ENCODE measurements at places on chromosomes 12 and 14.

DNA sequence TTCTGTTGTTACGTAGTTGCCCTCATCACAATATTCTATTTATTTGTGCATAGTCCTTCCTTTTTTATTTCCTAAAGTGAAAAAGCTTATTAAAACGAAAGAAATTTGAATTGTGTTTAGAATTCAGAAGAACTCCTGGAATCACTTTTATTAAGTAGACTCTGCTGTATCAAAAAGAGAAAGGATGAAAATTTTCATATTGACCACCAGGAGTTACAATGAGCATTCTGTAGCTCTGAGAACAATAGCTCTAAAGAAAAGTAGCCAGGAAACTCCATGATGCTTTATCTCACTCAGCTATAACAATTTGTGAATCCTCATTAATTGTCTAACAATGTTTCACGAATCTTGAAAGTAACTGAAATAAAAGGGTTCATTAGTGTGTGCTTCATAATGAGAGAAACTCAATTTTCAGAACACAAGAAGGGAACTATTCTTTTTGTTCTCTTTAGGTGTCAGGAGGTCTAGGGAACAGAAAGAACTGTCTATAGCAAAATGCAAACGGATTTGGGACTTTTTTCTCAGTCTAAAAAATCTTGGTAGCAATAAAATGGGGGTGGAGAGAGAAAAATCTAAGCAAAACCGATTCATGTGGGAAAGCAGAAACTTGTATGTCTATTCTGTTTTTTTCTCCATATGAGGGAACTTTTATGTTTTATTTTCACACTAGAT is 19.3 kb downstream of the ASCL1 start:
- no peak for DNase-seq

DNA sequence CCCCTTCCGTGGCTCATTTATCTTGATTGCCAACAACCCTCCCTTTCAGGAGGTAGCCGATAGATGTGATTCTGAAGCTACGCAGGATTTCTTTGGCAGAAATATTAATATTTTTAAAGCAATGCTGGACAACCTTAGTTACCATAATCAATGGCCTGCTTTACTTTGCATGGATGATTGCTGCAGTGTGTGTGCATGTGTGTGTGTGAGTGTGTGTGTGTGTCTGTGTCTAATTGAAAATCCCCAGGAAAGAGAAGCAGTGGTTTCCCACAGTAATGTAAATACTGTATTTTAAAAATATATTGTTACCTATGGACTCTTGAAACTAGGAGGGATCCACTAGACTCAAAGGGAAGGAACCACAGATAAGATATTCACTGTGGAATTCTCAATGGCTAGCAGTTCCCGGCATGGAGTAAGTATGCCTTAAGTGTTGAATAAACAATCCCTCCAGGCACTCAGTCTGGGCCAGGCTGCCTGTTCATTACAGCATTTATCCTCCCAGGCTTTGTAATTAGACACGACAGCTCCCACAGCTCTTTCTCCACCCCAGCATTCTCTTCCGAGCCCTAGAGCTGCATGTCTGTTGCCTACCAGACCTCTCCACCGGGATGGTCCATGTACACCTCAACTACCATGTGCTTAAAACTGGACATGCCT is 22.5 kb upstream of the C14orf132 start:
- no peak for DNase-seq

GRCh38 chr12:110907583-110907982 is 12.8 kb downstream of the MYL2 start:
- no peak for DNase-seq

DNA sequence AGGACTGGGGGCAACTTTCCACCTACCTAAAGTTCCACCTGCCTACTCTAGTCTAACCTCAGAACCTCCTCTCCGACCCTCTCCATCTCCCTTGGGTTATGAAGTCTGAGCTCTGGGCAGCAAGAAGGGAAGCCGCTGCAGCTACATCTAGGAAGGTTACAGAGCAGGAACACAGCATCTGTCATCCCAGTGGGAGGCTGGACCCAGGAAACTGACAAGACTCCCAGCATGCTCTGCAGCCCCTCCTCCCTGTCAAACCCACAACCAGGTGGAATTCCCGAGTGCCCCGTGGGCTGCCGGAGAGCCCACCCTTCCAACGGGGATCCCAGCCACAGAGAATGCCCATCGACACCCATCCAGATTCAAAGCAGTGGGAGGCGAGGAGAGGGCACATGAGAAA is 2.1 kb downstream of the TESC start:
- no peak for DNase-seq

GRCh38 chr12:10967409-10967808 is 19.3 kb downstream of the TAS2R50 start:
- peak; percentile 89 for DNase-seq

DNA sequence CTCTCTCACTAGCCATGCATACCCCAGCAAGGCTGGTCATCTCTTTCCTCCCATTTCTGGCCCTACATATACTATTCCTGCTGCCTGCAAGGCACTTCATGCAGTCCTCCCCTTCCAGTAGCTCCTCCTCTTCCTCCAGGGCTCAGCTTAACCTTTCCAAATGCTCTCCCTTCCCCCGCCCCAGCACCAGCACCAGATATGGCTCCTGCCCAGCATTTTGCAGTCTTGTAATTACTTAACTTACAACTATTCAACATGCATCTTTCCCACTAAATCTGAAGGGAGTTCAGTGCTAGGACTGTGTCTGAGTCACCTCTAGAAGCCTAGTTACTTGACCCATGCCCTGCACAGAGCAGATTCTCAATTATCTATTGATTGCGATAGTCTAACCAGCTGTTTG is 1.8 kb upstream of the FBXO21 start:
- no peak for DNase-seq

GRCh38 chr12:16622338-16622737 is 16.4 kb upstream of the LMO3 start:
- DNase-seq: no peak

DNA sequence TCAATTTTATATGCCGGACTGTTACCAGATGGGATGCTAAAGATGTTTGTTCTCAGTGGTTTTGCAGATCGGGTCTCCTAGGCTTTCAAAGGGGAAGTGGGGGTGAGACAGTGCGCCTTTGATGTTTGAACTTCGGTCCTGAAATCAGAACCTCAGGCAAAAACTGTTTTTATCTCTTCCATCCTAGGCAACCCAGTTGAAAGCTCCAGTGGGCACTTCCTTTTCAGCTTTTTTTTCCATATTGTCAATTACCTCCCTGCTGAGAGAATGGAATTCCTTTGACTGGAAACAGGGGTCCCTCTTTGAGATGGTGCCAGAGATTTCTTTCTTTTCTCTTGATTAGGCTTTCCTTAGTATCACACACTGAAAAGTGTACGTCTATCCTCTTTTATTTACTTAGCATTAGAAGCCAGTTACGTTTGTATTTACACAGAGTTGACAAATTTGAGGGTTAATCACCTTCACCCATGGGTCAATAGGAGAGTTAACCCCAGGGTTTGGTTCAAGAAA is 40.0 kb downstream of the NUAK1 start:
- DNase-seq: no peak

DNA sequence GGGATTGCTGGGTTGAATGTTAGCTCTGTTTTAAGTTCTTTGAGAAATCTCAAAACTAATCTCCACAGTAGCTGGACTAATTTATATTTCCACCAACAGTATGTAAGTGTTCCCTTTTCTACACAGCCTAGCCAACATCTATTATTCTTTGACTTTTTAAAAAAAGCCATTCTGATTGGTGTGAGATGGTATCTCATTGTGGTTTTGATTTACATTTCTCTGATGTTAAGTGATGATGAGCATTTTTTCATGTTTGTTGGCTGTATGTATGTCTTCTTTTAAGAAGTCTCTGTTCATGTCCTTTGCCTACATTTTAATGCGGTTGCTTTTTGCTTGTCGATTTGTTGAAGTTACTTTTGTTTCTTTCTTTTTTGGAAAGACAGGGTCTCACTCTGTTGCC is 301.1 kb upstream of the OR4E1 start:
- DNase-seq: no peak

DNA sequence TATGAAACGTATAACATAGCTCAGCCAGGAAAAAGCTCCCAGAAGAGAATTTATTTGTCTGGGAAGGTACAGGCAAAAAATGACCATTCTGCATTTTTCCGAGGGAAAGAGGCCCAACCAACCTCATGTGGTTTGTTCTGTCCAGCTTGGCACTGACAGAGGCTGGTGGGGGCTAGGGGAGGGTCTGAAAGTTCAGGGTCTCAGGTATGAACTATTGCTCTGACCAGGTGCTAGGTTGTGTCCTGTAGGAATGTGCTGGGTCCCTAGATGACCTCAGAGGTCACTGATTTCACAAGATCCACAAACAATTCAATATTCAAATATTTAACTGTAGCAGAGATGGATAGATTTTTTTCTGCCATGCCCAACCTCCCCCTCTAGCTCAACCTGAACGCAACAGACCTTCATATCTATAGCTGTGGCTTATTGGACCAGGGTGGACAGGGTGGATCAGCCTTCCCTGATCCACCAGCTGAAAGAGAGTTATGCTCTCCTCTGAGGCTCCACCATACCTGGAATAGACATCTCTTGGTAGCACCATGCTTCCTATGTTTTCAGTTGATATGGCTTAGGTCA is 32.9 kb upstream of the IFT81 start:
- DNase-seq: no peak

GRCh38 chr14:68636597-68636996 is 156.3 kb downstream of the ZFP36L1 start:
- DNase-seq: no peak

DNA sequence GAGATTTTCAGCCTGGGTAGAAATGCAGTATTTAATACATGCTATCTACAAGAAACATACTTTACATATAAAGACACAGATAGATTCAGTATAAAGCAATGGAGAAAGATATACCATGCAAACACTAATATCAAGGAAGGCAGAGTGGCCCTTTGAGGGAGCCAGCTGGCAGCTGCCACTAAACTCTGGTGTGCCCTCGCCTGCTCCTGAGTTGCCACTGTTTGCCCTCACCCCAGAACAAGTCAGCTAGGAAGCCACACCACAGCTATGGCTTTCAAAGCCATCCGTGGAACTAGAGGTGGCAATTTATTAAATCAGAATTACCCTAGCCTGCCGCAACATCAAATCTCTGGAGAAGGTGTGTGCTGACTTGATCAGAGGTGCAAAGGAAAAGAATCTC is 18.3 kb downstream of the PXN start:
- no peak for DNase-seq

- no peak for DNase-seq
Measured at GRCh38 chr14:32354716-32355115, 25.6 kb downstream of the AKAP6 start.

DNA sequence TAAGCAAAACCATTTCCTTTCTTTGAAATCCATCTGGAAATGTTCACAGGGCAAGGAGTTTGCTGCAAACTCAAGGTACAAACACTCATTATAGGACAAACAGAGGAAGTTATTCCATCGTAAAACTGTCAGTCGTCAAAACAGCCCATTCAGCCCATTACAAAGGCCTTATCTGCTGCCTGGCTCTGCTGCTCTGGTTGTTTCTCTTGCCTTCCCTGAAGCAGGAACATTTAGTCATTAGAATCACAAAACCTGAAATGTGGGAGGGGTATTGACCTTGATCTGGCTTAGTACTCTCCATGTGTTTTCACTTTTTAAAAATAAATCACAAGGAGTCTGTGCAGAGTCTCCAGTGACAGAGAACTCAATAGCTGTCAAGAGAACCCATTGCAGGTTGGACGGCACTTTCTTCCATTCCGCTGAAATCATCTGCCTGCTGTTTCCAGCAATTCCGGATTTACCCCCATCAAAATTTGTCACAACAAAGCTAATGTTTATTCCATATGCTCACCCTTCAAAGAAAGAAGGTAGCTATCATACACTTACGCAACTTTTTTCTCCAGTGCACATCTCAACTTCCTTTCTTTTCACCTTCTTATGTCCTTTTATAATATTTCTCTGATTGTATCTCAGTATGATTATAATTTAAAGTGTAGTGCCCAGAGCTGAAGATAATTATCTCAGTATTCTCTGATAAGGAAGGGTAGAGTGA is 24.6 kb upstream of the ITPR2 start:
- DNase-seq: no peak

DNA sequence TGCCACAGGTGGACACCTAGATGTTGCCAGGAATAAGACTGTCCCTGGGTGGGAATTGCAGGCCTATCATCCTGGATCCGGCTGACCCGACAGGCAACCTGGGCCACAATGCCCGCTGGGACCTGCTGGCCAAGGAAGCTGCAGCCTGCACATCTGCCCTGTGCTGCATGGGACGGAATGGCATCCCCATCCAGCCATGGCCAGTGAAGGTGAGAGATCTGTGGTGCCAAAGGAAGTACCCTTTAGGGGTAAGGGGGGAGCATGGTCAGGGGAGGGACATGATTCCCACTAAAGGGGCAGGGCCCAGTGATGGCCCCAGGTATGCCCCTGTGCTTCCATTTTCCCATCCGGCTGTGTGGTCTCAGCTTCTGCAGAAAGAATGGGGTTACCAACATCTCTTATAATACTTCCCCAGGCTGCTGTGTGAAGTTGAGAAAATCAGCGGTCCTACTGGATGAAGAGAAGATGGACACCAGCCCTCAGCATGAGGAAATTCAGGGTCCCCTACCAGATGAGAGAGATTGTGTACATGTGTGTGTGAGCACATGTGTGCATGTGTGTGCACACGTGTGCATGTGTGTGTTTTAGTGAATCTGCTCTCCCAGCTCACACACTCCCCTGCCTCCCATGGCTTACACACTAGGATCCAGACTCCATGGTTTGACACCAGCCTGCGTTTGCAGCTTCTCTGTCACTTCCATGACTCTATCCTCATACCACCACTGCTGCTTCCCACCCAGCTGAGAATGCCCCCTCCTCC is 8.6 kb upstream of the OAS2 start:
- no peak for DNase-seq

DNA sequence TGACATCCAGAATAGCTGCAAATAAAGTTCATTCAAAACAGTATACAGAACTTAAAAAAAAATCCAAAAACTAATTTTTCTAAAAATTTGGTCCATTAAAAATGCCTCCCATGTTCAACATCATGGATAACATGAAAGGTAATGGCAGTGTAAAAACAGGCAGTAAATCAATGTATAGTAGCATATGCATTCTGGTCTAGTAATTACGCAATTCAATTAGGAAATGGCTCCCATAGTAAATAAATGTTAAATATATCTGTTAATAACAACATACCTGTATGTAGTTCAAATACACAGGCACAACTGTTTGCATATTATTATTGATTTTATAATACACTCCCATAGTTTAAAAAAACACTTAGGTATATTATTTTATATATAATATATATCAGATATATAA is 42.5 kb downstream of the SGPP1 start:
- DNase-seq: no peak

DNA sequence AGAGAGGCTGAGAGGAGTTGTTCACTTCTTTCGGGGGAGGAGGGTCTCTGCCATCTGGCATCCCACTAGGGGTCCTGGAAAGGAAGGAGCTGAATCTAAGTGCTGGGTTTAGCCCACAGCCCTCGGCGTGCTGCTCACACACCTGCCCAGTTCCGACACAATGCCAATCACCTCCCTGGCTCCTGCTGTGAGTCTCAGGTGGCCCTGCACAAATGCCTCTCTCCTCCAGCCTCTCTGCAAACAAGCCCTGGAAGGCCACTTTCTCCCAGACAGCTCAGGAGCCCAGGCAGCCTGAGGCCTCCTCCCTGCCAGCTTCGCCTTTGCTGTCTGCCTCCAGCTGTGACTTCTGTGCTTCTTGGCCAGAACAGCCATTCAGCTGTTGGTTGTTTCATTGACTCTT is 51.2 kb downstream of the SMIM41 start:
- DNase-seq: no peak

Data from AG10803 (cell line).